ENCODE measurements at places on chromosomes 13 and 19.
A peak's percentile ranks its signal among the peaks of the same experiment; 100 is the strongest.

- DNase-seq: no peak
Observed at GRCh38 chr19:13763265-13763664, 1.1 kb upstream of the MRI1 start.

GRCh38 chr19:6044056-6044805, 66.1 kb downstream of the RFX2 start:
- no peak for DNase-seq

DNA sequence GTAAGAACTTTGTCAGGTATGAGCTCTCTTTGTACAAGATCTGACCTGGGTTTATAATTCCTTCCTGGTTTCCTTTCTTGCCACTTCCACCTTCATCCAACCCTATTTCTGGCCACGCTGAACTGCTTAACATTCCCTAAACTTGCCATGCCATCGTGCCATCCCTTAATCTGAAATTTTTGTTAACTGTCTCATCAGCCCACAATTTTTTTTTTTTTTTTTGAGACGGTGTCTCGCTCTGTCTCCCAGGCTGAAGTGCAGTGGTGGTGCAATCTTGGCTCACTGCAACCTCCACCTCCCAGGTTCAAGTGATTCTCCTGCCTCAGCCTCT, 144.6 kb downstream of the GGACT start:
- no peak for DNase-seq

- no peak for DNase-seq
Observed at GRCh38 chr19:19558055-19558454, 20.0 kb downstream of the CILP2 start.

- DNase-seq: no peak
Observed at GRCh38 chr19:39166571-39167391, 30.0 kb upstream of the NCCRP1 start.

DNA sequence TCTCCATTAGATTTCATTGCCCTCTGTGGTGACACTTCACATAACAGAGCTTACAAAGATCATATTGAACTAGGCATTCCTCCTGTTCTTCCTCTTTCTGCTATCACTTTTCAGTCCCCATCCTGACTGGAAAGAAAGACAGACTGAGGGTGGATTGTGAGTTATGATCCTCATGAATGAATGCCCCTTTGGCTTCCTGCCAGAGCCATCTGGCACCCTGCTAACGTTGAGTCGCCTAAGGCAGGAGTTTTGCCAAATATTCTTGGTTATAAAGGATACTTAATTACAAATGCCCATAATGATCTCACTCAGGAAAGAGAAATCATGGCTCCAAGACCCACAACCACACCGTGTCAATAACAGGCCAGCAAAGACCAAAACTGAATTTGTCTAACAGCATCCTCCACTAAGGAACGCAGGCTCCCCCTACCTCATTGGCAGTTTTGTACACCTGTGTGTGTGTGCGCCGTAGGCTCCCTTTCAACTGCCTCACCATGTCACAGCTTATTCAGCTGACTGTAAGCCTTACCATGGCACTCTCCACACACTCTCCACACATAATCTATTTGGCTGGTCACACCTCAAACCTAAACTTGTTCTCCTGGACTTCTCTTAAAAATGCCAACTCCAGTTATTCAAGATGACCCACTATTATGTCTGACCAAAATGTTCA, 15.5 kb downstream of the ZNF211 start:
- no peak for DNase-seq

DNA sequence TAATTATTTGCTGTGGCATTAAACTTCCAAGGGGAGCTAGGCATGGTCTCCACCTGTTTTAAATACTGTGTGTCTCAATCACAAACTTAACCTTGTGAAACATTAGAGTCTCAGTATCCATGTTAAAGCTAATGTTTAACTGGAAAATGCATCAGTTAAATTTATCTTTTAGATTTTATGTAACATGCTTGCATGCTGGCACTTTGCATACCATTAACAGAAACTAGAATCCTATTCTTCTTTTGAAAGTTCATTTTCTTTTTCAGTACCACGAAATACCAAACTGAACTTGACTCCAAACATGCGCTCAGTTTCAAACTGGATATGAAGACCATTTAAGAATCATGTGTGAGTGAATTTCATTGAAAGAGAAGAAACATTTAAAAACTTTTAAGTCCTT, 328.9 kb upstream of the SLC10A2 start:
- DNase-seq: no peak

DNA sequence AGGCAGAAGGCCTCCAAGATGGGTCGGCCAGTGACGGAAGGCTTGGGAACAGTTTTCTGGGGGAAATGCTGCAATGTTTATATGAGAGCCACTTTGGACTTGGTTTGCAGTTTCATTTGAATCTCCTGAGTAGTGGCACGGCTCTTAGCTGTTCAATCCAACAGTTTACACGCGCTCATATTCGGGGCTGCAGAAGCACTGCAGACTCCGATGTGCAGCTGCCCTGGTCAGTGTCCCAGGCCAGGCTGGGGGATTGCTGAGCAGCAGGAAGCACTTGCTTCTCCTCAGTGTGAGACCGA, 31.7 kb downstream of the CEBPG start:
- no peak for DNase-seq

DNA sequence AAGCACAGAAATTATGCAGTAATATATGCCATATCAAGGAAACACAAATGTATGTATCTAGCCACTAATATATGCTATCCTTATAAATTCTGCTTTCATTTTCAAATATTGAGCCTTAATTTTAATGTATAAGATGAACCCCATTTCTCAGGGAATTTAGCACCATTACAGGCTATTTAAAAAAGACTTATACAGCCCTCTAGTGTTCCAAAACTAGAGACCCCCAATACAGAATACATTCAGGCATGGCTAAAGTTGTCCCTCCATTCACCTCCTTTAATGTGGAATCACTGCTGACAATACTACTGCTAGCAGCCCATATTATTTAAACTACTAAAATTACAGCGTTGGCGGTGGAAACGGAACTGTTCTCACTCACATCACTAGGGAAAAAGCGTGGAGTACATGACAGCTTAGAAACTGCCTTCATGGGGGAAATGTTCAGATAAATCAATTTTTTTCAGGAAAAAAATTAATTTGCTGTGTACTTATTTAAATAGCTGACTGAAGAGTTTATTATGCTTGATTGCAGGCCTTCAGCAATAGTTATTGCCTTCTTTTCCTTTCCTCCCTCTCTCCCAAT, 541.0 kb downstream of the PCDH9 start:
- peak; percentile 19 for DNase-seq

GRCh38 chr13:40315416-40316064, 350.9 kb downstream of the FOXO1 start:
- no peak for DNase-seq

GRCh38 chr19:48868114-48868886, at the start of gene PLEKHA4:
Gene PLEKHA4 (minus strand): TSS chr19:48868617. CDS start chr19:48867620, 997 bp downstream.
- peak; percentile 40 for DNase-seq

- DNase-seq: no peak
Observed at GRCh38 chr19:29378543-29379080, 147.2 kb upstream of the VSTM2B start.

GRCh38 chr19:44748426-44749254, at the start of gene BCL3:
Gene BCL3 (plus strand): TSS chr19:44748708. CDS start chr19:44748791, 83 bp downstream.
- no peak for DNase-seq

DNA sequence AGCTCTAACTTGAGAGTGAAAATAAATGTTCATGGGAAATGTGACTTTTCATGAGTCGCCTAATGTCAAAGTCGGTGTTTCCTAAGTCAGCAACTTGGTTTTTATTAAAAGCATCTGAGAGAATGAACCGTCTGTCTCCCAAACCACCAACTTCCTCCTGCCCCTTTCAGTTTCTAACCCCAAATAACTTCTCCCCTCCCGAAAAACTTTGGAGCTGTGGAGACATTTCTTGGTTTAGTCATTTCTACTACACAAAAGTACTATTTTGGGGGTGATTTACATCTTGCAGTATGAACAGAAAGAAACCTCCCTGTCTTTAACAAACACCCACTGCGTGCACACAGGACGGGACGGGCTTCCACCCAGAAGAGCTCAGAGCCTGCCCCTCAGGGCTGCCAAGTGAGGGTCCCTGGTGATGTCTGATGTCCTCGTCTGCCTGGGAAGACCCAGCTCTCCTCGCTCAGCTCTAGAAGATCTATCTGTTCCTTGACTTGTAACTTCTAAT, 65.0 kb downstream of the RASA3 start:
- peak; percentile 61 for DNase-seq

DNA sequence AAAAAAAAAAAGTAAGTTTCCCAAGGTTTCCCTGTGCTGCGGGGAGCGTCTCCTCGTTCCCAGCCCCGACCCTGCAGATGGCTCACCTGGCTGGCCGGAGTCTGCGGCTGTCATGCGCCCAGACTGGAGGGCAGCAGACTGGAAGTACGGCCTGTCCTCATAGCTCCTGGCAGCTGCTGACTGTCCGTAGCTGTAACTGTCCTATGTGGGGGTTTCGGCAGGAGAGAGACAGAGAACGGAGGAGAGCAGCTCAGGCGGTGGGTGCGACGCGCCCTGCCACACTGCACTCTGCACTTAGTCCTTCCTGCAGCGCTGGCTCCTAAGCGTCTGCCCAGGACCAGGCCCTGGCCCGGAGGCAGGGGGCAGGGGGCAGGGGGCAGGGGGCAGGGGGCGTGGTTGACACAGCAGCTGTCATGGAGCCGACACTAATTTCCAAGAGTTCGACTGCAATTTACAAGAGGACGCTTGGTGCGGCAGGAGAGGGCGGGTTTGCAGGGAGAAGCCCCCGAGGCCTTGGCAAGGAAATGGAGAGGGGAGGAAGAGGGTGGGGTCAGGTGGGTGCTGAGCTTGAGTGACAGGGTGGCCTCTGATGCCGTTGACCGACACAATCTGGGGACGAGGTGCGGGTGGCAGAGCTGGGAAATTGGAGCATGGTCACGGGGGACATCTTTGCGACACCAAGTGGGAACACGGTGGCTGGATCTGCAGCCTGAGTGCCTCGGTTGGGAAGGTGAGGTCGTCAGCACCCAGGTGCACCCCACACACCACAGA, 35.1 kb downstream of the ZFR2 start:
- DNase-seq: no peak

- DNase-seq: no peak
Observed at GRCh38 chr13:31016342-31017325, 84.2 kb downstream of the TEX26 start.

- DNase-seq: no peak
Observed at GRCh38 chr13:75879656-75880055, 243.5 kb downstream of the LMO7 start.

DNA sequence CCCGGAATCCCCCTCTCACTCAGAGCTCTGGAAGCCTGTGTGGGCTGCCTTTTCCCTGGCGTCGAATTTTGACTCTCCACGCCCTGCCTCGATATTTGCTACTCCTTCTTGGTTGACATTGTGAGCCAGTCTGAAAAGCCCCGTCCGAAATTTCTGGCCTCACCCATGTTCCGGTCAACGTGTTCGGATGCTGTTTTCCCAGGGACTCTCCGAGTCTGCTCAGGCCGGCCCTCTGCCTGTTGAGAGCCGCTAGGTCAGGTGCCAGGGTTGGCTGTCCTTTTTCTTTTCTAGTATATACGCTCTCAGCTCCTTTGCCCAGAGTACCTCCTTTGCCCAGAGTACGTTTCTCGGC, 6.8 kb upstream of the DGKH start:
- DNase-seq: peak; percentile 86

DNA sequence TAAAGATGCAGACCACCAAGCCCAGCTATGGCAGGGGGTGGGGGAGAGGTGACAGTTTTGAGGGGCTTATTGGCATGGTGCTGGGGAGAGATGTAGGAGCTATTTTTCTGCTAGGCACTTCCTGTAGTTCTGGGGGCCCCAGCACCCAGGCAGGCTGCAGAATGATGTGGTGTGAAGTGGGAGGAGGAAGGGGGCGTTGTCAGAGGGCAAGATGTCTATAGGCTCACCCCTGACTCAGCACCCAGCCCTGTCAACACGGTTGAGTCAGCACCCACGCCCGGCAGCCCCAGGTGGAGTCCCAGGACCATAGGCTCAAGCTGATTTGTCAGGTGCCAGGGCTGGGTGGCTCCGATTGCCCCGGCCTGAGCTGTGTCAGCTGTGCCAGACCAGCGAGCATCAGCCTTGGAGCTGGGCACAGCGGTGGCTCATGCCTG, 5.8 kb downstream of the KLF2 start:
- peak; percentile 97 for DNase-seq

- DNase-seq: peak; percentile 68
Observed at GRCh38 chr13:106063591-106064313, 471.7 kb downstream of the EFNB2 start.

- DNase-seq: no peak
Observed at GRCh38 chr13:43374621-43375020, 351.2 kb downstream of the DNAJC15 start.

GRCh38 chr13:41179593-41180250, 14.6 kb downstream of the KBTBD7 start:
- peak; percentile 14 for DNase-seq

DNA sequence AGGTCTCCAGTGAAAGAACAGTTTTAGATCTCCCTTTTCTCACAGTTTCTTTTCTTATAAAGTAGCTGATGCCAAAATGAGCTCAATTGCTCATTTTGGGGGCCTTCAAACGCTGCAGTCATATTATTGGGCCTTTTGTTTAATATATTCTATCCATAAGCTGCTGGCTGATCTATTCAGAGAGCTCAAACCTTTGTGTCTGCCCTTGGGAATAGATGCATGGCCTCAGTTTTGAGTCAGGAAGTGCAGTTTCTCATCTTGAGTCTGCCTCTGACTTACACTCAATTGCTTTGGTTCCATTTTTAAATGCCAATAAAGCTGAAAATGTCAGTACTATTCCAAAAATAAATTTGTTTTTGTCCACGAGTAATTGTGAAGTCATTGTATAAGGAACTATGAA, 468.9 kb downstream of the KLF12 start:
- DNase-seq: no peak

- peak; percentile 8 for DNase-seq
Observed at GRCh38 chr13:97435323-97435722, 1.4 kb downstream of the RAP2A start.

DNA sequence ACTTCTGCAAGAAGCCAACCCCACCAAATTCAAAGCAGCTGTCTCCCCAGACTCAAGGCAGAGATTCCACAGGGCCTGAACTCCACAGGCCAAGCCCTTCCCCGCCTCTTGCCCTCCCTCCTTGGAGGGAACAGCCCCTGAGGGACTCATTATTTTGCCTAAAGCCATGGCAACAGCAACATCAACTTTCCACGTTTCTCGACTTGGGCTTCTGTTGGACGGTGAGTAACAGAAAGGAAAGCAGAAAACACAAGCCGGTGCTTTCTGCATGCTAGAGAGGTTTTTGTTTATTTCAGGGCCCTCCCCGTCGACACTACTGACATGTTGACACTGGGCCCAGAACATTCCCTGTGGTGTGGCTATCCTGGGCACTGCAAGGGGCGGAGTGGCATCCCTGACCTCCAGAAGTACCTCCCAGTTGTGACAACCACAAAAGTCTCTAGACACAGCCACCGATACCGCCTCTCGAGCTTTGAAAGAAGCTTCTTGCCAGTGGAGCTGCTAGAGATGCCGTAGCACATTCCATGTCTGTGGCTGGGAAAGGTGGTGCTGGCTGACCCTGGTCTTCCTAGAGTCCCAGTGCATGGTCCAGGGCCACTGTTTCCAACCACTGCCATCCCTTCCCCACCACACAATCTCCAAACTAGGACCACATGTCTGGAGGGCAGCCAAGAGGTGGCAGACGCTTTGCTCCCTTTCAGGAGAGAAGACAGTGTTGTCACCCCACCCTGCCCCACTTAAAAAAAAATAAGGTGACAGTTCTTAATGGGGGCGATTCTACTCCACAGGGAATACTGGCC, 12.8 kb downstream of the CAPS start:
- DNase-seq: no peak
